ENCODE measurements at places on chromosomes 16 and 17.

GRCh38 chr16:3659251-3659650 is 4.8 kb downstream of the DNASE1 start:
- no peak for DNase-seq

GRCh38 chr17:40542558-40543411 is 22.5 kb downstream of the CCR7 start:
- no peak for DNase-seq

GRCh38 chr16:1645914-1646525 is 32.1 kb upstream of the JPT2 start:
- no peak for DNase-seq

DNA sequence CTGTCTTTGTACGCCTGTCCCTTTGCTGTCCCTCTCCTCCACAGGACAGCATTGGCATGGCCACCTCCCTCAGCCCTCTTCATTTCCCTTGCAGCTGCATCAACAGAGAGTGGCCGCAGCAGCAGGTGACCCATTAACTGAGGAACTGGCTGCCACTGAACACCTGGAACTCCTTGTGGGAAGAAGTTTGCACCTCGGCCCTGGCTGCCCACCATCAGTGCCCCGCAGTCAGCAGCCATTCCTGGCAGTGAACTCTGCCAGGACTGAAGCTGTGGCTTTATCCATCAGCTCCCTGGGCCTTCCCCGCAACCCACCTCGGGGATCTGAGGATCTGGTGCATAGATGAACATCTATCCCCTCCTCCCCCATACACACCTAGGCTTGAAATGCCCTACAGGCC is 13.1 kb upstream of the RNF135 start:
- no peak for DNase-seq

- DNase-seq = peak; percentile 58
Observed at GRCh38 chr16:83926726-83927397, 26.2 kb upstream of the OSGIN1 start.

DNA sequence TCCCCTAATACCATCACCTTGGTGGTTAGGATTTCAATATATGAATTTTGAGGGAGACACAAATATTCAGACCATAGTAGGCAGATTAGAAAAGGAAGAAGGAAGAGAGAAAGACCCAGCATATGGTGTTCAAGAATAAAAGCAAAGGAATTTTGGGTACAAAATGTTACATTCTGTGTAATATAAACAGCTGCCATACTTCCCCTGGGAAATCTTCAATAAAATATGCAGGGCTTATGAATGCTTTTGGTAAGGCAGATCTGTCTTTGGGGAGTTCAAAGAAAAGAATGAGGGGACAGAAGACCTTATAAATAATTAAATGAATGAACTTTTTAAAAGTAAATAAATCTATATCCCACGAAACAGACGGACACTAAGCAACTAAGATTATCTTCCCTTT is 91.9 kb downstream of the USP32 start:
- DNase-seq = no peak

- DNase-seq = no peak
Observed at GRCh38 chr16:87506423-87507350, 13.9 kb upstream of the ZCCHC14 start.

DNA sequence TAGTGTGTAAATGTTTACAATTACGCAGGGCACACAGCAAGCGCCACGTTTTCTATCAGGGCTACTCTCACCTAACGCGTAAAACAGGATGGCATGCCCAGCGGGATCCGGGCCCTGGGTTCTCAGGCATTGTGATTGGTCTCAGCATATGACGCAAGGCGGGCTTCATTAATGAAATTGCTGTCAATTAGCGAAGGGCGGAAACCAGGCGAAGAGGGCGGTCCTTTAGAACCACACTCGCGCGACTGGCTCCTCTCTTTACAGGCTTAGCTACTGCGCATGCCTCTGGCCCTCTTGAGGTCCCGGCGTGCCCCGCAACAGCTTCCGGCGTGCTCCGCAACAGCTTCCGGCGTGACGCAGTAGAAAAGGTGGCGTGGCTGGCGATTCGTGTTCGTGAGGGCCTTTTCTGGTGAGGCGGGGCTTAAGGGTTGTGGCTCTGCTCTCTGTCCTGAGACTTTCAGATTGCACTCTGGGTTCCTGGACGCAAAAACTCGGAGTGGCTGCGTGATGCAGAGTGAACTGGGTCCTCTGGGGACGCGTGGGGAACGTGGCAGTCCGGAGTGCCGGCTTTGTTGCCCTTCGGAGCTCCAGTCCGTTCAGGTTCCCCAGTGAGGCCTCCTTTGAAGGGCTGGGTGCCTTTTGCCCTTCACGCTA is 9.2 kb downstream of the OR2C1 start:
- DNase-seq = peak; percentile 60

- no peak for DNase-seq
Observed at GRCh38 chr17:18362698-18363100, 651 bp downstream of the SHMT1 start.

GRCh38 chr16:48523415-48524204 is 86.4 kb downstream of the N4BP1 start:
- no peak for DNase-seq

GRCh38 chr17:17112628-17113200 is 70.5 kb downstream of the MPRIP start:
- no peak for DNase-seq

DNA sequence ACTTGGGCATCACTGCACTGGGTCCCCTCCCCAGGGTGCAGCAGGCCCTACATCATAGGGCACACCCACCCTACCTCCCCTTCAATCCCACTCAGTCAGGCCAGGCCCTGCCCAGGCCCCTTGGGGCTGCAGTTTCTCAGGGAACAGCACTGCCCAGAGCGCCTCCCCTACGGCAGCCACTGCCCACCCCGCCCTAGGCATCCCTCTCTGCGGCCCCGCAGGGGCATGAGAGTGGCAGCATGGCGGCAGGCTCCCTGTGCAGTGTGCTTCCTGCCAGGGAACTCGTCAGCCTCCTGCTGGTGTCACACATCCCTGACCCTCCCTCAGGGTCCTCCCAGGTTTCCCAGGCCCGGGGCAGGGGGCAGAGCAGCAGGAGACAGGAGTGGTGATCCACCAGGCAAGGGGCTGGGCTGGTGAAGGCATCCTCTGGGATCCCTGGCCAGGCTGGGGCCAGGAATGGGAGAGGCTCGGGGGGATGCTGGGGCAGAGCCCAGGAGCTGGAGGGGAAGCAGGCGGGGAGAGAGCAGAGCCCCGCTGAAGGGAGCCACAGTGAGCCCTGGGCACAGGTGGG is 16.2 kb upstream of the BAHCC1 start:
- DNase-seq = no peak

DNA sequence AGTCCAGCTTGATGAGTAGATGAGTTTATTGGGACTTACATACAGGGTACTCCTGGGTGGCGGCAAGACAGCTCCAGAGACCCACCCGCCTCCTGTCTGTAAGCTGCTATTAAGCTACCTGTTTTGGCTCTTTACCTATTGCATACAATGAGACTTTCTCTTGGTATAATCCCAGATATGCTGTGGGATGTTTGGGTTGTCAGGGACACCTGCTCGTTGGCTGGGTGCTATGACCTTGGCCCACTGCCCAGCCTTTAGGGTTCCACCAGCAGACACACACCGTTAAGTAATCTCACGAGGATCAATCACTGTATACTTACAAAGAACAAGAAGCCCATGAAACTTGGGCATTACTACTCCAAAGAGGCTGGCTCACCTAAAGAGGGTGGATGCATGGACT is 116.4 kb downstream of the NPIPB5 start:
- no peak for DNase-seq

- DNase-seq = no peak
Observed at GRCh38 chr16:6157806-6158205, 1060.2 kb upstream of the EEF2KMT start.

- DNase-seq = no peak
Observed at GRCh38 chr16:87042551-87043230, 274.5 kb downstream of the C16orf95 start.

GRCh38 chr17:71142333-71142732 is 973.0 kb downstream of the KCNJ2 start:
- DNase-seq = no peak

DNA sequence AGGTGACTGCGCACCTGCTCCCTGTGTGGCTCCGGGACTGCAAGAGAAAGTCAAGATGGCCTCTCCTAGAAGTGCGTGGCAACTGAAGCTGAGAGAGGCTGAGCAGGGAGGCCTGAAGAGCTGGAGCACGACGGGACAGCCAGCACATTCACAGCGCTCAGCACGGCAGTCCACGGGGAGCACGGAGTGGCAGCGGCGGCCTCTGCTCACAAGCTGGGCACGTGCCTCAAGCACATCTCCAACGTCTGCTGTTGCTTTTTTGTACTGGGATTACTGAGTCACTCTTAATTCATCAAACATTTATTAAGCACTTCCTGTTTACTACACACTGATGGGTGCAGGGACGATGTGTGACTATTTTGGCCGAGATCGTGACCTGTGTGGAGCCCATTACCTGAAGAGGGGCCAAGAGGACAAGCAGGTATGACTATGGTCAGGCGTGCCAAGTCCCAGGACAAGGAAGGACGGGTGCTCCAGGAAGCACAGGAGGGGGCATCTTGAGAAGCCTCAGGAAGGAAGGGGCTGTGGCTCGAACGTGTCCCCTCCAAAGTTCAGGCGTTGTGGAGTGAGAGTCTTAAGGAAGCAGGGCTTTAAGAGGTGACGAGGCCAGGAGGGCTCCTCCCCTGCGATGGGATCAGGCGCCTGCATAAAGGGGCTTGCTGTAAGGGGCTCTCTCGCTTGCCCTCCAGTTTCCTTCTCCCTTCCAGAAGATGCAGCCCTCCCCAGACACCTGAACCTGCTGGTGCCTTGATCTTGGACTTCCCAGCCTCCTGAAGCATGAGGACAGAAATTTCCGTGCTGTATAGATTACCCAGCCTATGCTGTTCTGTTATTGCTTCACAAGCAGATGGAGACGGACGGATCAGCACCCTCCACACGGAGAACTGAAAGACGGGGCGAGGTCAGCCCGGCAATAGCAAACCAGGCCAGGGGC is 105.8 kb downstream of the ADCY9 start:
- DNase-seq = no peak

DNA sequence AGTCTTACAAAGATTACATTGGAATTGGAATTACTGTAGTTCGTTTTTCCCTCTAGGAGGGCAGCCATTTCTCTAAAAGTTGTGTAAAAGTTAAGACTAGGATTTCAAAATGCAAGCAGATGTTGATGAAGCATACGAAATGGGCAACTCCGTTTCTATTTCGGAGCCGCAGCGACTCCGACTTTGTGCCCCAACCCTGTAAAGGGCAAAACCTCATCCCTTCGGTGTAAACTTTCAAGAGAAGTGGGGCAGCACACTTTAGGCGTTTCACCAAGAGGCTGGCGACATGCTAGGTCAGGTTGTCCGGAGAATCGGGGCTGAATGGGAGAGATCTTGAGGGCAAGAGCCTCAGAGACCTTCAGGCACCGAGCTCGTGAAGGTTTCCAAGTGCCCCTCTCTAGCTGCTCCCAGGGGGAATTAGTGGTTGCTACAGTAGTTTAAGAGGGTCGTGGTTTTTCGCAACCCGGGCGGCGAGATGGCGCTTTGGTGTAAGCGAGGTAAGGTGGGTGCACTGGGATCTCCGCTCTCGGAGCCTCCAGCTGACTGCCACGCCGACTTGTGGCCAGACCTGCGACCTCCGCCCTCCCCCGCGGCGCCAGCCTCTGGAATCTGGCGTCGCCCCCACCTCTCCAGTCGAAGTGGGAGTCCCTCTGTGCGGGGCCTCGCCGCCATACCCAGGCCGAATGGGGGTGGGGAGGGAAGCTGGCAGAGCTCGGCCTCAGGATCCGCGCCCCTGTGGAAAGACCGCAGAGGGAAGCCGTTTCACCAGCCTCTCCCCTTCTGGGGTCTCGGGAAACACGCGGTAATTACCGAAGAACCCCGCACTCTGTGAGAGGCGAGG is 1.0 kb upstream of the HEXIM2 start:
- DNase-seq = no peak

DNA sequence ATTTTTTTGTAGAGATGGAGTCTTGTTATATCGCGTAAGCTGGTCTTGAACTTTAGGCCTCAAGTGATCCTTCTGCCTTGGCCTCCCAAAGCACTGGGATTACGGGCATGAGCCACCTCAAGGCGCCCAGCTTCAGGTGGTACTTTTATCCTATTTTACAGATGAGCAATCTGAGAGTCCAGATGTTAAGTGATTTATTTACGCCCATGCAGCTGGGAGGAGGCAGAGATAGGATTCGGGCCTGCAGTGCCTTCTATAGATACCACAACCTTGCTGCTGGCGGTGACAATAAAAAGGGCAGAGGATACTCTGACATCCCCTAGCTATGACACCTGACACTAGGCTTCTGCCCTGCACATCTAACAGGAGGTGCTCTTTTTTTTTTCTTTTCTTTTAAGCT is 4.3 kb upstream of the KRT12 start:
- DNase-seq = no peak

DNA sequence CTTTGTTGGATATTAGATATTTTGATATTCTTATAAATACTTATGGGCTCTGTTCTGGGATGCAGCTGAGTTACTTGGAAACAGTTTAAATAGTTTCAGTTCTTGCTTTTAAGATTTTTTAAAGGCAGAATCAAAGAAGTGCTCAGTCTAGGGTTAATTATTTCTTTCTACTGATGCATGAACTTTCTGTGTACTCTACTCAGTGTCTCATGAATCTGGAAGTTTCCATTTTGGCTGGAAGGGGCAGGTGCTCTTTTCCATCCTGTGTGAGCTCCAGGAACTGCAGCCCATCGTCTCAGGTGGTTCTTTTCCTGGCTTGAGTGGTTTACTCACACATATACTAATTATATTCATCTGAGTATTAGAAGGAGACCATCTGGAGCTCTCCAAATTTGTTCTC is 61.1 kb upstream of the CPHXL start:
- no peak for DNase-seq

DNA sequence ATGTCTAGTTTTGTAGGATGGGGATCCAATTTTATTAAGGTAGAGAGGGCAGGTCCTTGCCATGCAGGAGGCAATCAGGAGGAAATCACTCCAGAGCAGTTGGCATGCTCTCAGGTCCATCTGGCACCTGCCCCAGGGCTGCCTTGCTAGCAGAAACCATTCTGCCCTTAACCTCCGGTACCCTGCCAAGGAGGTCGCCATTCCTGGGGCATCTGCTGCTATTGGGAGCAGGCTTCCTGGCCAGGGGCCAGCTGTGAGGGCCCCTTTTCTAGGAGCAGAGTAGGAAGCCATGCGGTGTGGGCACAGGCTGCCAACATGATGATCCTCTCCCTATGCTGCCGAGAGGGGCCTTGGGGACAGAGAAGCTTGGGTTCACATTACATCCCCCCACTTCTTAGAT is 47.6 kb upstream of the MGAT5B start:
- DNase-seq = no peak

DNA sequence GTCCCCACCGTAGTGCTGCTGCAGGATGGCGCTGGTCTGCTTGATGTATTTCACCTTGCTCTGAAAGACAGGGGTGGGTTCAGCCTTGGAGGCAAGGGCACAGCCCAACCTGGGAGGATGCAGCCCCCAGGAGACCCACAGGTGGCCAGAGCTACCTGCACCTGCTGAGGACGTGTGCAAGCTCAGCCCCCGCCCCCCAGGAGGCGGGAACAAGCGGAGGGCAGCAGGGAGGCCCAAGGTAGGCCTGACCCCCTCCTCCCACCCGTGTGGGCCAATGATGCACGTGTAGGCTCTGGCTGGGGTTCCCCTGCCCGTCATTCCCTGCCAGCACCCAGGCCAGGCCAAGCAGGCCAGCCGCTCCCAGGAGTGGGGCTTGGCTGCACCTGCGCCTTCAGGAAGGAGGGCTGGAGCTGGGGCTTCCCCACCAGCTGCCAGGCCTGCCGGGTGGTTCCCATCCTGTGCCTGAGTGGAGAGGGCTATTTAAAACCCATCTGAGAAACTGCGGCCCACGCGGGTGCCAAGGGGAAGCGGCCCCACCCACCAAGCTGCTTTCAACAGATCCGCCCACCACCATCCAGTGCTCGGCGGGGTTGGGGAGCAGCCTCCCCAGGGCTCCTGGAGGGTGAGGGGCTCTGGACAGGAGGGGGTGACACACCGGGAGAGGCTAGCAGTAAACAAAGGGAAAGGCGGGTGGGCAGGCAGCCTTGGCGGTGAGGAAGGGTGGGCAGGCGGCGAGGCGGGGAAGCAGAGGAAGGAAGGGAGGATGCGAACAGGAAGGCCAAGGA is 3.8 kb downstream of the NTHL1 start:
- DNase-seq = no peak
